ENCODE measurements at places on chromosomes 4 and X.
A peak's percentile ranks its signal among the peaks of the same experiment; 100 is the strongest.

- DNase-seq = no peak
Observed at GRCh38 chrX:80667967-80668366, 141.7 kb downstream of the BRWD3 start.

DNA sequence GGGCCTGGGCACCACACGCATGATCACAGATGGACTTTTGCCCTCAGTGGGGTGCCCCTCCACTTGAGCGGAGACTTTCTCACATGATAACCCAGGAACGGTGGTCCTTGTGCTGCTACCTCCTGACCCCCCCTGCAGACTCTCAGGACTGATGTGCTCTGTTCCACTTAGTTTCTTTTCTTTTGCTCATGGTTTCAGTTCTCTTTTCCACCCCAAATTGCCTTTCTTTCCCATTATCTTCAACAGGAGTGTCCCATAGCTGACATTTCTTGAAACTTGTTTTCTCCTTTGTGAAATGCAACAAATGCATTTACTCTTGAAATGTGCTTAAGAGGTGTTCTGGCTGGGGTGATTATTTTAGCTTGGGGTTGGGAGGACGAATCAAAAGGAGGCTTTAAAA, 9.0 kb downstream of the MPC1L start:
- DNase-seq = no peak

- peak; percentile 11 for DNase-seq
Observed at GRCh38 chrX:68498044-68498507, 775 bp upstream of the YIPF6 start.

GRCh38 chr4:124155239-124155638, 557.3 kb downstream of the ANKRD50 start:
- DNase-seq = no peak

- DNase-seq = no peak
Observed at GRCh38 chrX:75522565-75523431, at the start of gene ZDHHC15. Gene ZDHHC15 (minus strand): TSS chrX:75523037. CDS start chrX:75523024, 13 bp downstream.

GRCh38 chr4:151417766-151418376, 8.9 kb downstream of the FHIP1A start:
- DNase-seq = no peak

GRCh38 chr4:168293386-168293975, 25.1 kb downstream of the DDX60 start:
- no peak for DNase-seq

- DNase-seq = no peak
Observed at GRCh38 chr4:183402771-183403170, 41.7 kb upstream of the CDKN2AIP start.
